ENCODE measurements at places on chromosomes 5 and 9.
A peak's percentile ranks its signal among the peaks of the same experiment; 100 is the strongest.

- DNase-seq, result no peak
These were observed 87.2 kb downstream of the GLIS3 start for GRCh38 chr9:4212661-4213060.

- peak; percentile 21 for DNase-seq
These were observed 734 bp downstream of the SKP1 start for GRCh38 chr5:134175921-134176510.

DNA sequence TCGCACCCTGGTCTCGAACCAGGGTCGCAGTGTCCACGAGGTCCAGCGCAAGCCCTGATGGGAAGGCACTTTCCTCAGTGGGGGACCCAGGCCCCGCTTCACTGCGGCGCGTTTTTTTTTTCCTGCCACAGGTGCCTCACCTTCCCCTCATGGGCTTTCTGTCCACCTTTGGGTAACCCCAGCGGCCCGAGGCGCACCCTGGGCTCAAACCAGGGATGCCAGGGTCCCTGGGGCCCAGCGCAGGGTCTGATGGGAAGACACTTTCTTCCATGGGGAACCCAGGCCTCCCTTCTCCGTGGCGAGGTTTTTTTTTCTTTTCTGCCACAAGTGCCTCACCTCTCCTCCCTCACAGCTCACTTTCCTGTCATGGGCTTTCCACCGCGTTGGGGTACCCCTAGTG is 1269.9 kb downstream of the FOXD4L5 start:
- DNase-seq, result no peak

GRCh38 chr5:149969181-149969930 is 8.8 kb downstream of the SLC26A2 start:
- no peak for DNase-seq

GRCh38 chr5:17477043-17477442 is 21.0 kb upstream of the TAF11L2 start:
- DNase-seq, result no peak

DNA sequence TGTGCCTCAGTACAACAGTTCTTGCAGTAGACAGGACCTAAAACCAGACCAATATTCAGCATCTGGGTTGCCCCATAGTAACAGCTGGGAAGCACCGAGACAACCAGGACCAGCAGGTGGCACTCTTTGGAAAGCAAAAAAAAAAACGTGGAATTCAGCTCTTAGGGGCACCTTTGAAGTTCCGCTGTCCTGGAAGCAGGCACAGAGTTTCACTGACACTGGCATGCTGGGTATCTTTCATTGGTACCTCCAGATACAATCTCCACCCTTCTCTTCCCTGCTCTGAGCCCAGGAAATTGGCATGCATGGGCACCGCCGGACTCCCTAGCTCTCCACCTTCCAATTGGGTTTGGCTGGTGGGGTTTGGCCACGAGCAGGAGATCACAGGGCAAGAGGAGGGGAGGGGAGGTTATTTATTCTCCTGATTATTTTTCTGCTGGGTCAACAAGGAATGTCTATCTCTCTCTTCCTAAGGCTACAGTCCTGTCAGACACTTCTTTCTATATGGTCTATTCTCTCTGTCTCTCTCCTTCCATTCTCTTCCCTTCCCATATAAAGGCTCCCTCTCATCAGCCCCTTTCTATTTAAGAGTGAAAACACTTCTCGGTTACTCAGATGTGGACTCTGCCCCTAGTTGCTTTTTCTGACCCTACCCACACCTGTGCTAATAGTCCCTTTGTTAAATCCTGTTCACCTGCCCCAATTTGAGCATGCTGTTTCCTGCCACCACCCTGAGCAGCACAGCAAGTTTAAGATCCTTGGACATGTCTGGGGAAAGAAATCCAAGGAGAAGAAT is 1.9 kb upstream of the IDNK start:
- peak; percentile 57 for DNase-seq
